Breast epithelium (tissue), 4 donors: ENCODE measurements at places on chromosomes 5 and 9. TPM values are rescaled to one million over a fixed set of nuclear protein-coding genes. Genes with fewer than 3 reads are reported as not detected.

Gene SPATA31D4
- not detected for total RNA-seq

Gene CYLC2
- not detected for total RNA-seq

Gene FAM163B
- not detected for total RNA-seq

Gene SAXO1
- total RNA-seq, result not detected

Gene INSL6
- not detected for total RNA-seq

GRCh38 chr5:80191991-80192398, 63.9 kb downstream of the SERINC5 start:
- H3K27me3 ChIP-seq, result no peaks in the 10 kb centered on the region
- no peak overlapping the region for H3K4me3 ChIP-seq
- H3K4me1 ChIP-seq, result peaks cover 7% of the 10 kb centered on the region
- no peak for DNase-seq

DNA sequence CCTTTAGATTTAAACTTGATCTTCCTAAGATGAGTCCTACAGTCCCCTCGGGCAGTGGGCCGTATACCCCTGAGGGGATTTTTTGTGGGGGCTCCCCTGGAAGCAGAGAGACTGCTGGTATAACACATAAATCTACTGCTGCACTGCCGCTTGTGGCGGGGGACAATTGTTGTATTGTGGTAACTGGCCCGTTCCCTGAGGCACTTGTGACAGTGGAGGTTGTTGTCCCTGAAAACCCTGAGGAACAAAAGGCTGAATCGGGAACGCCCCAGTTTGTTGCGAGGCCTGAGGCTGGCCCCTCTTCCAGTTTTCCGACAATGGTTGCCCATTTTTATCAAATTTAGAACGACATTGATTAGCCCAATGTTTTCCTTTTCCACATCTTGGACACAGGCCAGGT, 4.7 kb upstream of the TMEM141 start:
- H3K27ac ChIP-seq, result no peak overlapping the region
- H3K36me3 ChIP-seq, result no peaks in the 10 kb centered on the region
- peaks cover 10% of the 10 kb centered on the region for H3K4me1 ChIP-seq
- no peak for DNase-seq
- no peaks in the 10 kb centered on the region for H3K27me3 ChIP-seq

DNA sequence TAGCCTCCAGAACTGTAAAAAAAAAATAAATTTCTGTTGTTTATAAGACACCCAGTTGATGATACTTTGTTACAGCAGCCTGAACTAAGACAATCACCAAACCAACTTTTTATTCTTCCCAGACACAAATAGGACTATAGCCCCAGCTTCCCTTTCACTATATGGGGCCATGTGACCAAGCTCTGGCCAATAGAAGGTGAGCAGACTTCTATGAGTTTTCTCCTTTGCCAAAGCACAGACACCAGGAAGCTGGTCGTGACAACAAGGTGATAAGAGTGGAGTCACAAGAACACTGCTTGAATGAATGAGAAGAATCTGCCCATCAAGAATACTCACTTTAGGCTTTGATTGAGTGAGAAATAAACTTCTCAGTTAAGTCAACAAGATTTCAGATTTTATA, 217.7 kb downstream of the DEPDC1B start:
- no peak for DNase-seq
- no peaks in the 10 kb centered on the region for H3K27me3 ChIP-seq
- H3K4me3 ChIP-seq, result no peak overlapping the region
- H3K27ac ChIP-seq, result no peak overlapping the region
- H3K36me3 ChIP-seq, result no peaks in the 10 kb centered on the region

DNA sequence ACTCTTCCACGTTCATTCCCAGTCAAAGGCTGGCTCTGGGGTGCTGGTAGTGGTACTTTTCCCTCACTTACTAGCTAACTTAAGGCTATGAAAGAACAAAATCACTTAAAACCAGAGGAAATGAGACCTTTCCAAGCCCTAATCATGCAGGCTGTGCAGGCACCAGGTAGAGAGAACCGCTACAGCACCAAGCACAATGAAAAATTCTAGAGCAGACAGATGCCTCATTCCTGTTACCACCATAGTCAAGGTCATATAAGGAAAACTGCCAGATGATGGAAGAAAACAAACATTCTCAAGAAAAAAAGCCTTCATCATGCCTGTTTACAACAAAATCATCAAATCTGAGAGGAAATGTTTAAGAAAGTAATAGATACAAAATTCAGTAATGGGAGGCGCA, 374.4 kb upstream of the PDE4D start:
- no peaks in the 10 kb centered on the region for H3K36me3 ChIP-seq
- H3K4me3 ChIP-seq, result no peak overlapping the region
- no peak overlapping the region for H3K27ac ChIP-seq
- H3K27me3 ChIP-seq, result no peaks in the 10 kb centered on the region

DNA sequence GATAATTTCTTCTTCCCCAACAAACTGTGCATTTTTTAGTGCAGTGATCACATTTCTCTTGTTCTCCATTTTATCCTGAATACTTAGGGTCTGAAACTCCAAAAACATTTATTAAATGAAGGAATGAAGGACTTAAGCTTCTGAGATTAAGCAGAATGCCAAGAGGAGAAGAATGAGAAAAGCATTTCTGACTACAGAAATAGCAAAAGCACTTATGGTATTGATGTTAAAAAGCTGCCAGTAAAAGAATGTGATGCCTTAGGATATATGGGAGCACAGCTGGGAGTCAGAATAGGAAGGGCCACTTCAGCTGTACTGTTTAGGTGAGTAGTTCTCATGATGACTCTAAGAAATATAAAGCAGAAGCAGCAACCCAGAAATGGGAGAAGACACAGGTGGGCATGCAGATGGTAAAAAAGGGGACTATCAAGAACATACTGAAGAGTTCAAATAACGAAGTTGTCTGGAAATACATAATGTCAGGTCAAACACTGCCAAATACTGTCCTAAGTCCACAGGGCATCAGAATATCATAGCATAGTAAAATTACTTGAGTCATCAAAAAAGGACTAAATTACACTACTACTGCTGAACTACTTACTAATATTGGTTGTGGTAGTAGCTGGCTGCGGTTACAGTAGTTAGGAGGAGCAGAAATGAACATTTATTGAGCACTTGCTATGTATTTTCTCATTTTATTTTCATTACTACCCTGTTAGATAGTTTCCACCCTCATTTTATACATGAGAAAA, 132.7 kb downstream of the MAPKAP1 start:
- no peaks in the 10 kb centered on the region for H3K27me3 ChIP-seq
- no peak for DNase-seq
- no peaks in the 10 kb centered on the region for H3K36me3 ChIP-seq
- H3K27ac ChIP-seq, result no peak overlapping the region

DNA sequence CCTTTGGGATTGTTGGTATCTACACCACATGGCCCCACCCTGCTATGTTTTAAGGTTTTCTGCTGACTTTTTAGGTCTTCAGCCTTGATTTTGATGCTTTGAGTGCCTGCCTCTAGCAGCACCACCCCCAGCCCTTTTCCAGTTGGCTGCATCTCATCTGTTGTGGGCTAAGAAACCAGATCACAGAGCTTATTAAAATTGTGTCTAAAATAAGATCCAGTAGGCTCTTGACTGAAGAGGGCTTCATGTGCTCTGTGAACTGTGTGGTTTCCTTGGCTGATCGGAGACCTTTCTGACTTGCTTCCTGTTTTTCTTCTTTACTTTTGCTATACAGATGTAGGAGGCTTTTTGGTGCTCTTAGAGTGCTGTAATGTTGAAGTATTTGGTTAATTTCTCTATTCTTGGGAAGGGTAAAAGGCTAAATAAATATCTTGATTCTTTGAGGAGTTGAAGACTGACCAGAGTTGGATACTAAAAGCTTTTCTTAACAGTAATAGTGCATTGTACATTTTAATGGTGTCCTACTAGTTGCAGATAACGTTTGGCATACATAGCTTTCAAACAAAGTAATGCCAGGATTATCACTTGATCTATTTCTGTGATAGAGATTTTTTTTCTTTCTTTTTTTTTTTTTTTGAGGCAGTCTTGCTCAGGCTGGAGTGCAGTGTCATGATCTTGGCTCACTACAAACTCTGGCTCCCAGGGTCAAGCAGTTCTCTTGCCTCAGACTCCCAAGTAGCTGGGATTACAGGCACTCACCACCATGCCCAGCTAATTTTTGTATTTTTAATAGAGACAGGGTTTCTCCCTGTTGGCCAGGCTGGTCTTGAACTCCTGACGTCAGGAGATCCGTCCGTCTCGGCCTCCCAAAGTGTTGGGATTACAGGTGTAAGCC, 4.5 kb downstream of the UBE2D2 start:
- H3K4me1 ChIP-seq, result peaks cover 3% of the 10 kb centered on the region
- no peaks in the 10 kb centered on the region for H3K27me3 ChIP-seq
- H3K36me3 ChIP-seq, result no peaks in the 10 kb centered on the region

DNA sequence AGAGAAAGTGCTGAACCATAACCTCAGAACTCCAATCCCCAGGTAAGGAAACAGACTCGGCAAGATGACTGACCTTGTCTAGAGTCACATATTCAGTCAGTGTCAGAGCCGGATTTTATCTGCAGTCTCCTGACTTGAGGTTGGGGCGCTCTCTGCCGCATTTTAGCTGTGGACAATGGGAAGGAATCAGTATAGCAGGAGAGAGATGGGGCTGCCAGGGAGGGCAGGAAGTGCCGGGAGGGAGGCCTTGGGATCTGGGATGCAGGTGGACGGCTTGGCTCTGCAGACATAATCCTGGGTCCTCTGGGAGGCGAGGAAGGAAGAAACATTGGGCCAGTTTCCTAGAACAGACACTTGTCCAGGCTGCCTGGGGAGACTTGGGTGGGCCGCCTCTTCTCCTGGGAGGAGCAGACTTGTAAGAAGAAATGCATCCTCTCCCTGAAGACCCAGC, 39.7 kb upstream of the COL15A1 start:
- no peaks in the 10 kb centered on the region for H3K4me1 ChIP-seq
- H3K4me3 ChIP-seq, result no peak overlapping the region
- no peaks in the 10 kb centered on the region for H3K36me3 ChIP-seq

DNA sequence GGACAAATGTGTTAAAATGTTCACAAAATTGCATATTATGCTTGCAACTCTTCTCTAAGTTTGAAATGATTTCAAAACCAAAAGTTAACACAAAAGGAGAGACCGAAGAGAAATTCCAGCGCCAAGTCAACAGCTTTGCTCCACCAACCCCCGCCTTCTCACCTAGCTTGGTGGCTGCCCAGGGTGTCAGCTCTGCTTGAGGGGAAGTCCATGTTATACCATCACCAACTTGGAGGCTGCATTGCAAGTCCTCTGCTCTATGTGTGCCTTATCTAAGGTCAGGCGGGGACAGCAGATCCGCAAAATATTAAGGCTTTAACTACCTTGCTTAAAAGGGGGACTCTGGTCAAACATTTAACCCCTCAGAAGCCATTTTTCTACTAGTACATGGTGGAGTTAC, 14.6 kb downstream of the CCNJL start:
- no peak overlapping the region for H3K4me3 ChIP-seq
- H3K4me1 ChIP-seq, result no peaks in the 10 kb centered on the region
- H3K36me3 ChIP-seq, result no peaks in the 10 kb centered on the region
- H3K27me3 ChIP-seq, result no peaks in the 10 kb centered on the region
- no peak for DNase-seq
- no peak overlapping the region for H3K27ac ChIP-seq

- H3K4me3 ChIP-seq, result no peak overlapping the region
- no peaks in the 10 kb centered on the region for H3K36me3 ChIP-seq
- H3K27ac ChIP-seq, result no peak overlapping the region
- no peaks in the 10 kb centered on the region for H3K4me1 ChIP-seq
- no peaks in the 10 kb centered on the region for H3K27me3 ChIP-seq
- DNase-seq, result no peak
Observed at GRCh38 chr5:80761966-80762365, 107.2 kb upstream of the DHFR start.

DNA sequence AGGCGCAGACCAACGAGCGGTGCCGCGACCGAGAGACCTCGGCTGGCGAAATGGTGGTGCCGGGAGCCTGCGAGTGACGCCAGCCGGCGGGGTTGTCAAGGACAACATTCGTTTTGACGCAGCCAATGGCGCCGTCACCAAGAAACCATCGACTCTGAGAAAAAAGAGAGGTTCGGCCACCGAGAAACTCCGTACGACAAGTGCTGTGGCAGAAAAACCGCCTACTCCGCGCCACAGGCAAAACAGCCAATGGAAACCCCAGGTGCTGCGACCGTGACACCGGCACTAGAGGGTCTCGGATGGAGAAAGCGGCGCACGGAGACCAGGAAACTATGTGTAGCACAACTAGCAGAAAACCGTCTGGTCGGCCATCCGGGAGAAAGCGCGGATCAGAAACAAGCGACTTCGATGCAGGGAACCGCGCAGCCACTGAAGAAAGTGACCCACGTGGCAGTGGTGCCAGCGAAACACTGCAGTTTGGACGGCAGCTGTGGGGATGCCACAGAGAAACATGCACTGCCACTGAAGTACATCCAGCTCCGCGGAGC, 88.8 kb downstream of the ANXA2R start:
- no peaks in the 10 kb centered on the region for H3K27me3 ChIP-seq
- H3K36me3 ChIP-seq, result no peaks in the 10 kb centered on the region
- H3K4me3 ChIP-seq, result peak overlapping the region; percentile 64
- peak overlapping the region; percentile 95 for H3K27ac ChIP-seq

GRCh38 chr5:1498623-1499416, 24.9 kb downstream of the LPCAT1 start:
- no peak overlapping the region for H3K4me3 ChIP-seq
- H3K36me3 ChIP-seq, result no peaks in the 10 kb centered on the region
- H3K27me3 ChIP-seq, result no peaks in the 10 kb centered on the region
- no peak overlapping the region for H3K27ac ChIP-seq
- no peaks in the 10 kb centered on the region for H3K4me1 ChIP-seq
- DNase-seq, result no peak
